ENCODE measurements at places on chromosomes 7 and 10.

GRCh38 chr10:89351780-89352597 lies 24.2 kb downstream of the IFIT3 start:
- no peak for DNase-seq

DNA sequence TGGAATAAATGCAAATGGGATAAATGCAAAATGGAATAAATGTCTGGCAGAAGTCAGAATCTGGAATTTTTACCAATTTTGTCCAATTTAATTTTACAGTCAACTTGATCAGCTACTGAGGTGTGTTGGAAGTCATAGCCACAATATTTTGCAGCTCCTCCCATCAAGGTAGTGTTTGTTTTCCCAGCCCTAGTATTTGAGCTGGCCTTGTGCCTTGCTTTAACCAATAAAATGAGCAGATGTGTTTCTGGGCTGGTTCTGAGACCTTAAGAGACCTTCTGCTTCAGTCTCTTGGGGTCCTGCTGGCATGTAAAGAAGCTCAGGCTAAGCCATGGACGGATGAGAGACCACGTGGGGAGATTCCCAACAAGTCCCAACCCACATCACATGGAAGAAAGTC lies 42.7 kb upstream of the RSBN1L start:
- DNase-seq: no peak

- no peak for DNase-seq
Measured at GRCh38 chr7:10998996-10999757, 25.5 kb downstream of the PHF14 start.

DNA sequence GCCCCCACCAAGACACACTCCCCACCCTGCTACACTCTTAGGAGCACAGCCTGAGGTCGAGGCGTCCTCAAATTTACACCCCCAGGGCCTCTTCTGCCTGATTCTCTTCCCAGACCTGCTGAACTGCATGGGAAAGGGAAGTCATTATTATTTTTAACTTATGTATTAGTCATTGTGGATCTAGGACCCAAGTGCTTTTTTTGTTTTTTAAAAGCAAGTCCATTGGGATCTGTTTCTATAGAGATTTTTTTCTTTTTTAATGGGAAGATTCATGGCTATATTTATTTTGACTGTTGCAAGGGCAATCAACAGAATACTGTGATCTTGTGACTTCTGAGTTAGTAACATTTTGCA lies 203.8 kb downstream of the ZMYND11 start:
- no peak for DNase-seq

- no peak for DNase-seq
Measured at GRCh38 chr10:16458166-16458955, 21.6 kb downstream of the PTER start.

- no peak for DNase-seq
Measured at GRCh38 chr10:63133821-63134557, 861 bp downstream of the NRBF2 start.

GRCh38 chr7:36972140-36972518 lies 247.8 kb upstream of the AOAH start:
- DNase-seq: no peak

- no peak for DNase-seq
Measured at GRCh38 chr10:12195281-12195602, 449 bp downstream of the NUDT5 start.

DNA sequence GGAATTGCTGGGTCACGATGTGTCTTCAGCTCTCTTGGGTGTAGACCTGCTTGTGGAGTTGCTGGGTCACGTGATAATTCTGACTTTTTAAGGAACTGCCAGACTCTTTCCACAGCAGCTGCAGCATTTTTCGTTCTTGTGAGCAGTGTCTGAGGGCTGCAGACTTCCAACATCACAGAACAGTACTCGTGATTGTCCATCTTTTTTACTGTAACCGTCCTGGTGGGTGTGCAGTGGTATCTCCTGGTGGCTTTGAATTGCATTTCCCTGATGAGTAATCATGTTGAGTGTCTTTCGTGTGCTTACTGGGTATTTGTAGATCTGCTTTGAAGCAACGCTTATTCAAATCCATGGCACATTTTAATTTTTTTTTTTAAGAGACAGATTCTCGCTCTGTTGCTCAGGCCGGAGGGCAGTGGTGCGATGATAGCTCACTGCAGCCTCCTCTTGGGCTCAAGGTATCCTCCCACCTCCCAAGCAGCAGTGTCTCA lies 22.7 kb downstream of the INPP5A start:
- DNase-seq: no peak

GRCh38 chr10:108039821-108040584 lies 875.5 kb upstream of the SORCS1 start:
- no peak for DNase-seq

- DNase-seq: no peak
Measured at GRCh38 chr7:79093421-79093820, 360.0 kb downstream of the MAGI2 start.

- no peak for DNase-seq
Measured at GRCh38 chr10:10056961-10057360, 960.7 kb upstream of the CELF2 start.

DNA sequence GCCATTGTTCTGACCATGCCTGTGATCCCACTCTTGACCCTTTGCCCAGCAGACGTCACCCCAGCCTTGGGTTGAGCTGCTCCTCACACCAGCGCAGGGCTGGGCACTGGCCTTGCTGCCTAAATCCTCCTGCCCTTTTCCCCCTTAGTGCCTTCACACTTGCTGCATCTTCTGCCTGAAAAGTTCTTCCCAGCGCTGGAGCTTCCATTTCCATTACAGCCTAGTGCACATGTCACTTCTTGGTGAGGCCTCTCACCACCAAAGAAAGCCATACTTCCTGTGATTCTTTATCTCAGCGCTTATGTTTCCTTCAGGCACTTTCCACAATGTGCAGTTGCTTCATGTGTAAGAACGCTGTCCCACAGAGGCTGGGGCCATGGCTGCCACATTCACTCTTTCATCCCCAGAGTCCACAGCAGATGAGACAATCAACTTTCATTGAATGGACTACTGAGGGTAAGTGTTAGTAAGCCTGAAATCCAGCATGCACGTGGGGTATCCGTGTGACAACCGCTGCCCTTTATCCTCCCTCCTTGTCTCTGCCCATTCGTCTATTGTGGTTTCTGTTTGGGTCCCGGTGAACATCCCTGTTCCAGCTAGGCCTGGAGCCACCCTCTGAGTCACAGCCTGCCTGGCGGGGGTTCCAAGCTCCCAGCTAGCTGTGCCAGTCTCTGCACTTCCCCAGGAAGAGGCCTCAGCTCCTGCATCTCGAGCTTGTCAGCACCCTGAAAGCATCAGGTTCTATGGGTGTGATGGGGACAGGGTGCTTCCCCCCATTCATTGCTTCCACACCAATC lies 37.3 kb downstream of the ADRA2A start:
- no peak for DNase-seq

DNA sequence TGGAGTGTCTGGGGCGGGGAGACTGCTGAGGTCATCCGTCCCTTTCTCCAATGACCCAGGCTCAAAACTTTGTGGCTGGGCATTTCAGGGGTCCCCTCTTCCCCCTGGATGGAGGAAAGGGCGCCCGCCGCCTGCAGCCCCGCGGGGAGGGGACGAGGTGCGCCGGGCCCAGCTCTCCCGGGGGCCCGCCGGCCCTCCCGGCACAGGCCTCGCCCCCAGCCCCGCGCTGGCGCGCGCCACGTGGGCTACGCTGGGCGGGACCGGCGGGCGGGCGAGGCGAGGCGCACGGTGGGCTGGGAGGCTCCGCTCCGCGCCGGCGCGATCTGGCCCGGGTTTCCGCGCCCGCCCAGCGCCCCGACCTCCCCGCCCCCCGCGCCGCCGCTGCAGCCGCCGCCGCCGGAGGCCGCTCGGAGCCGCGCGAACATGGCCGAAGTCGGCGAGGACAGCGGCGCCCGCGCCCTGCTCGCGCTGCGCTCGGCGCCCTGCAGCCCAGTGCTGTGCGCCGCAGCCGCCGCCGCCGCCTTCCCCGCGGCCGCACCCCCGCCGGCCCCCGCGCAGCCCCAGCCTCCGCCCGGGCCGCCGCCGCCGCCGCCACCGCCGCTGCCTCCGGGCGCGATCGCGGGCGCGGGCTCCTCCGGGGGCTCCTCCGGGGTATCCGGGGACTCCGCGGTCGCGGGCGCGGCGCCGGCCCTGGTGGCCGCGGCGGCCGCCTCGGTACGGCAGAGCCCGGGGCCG lies at the start of gene FOXK1:
FOXK1 (plus strand) TSS at position 410 of the 735 bp plus-strand sequence; CDS start at position 424, 14 bp downstream.
- DNase-seq: peak; percentile 89

- DNase-seq: no peak
Measured at GRCh38 chr10:103287992-103288391, 11.1 kb downstream of the INA start.

DNA sequence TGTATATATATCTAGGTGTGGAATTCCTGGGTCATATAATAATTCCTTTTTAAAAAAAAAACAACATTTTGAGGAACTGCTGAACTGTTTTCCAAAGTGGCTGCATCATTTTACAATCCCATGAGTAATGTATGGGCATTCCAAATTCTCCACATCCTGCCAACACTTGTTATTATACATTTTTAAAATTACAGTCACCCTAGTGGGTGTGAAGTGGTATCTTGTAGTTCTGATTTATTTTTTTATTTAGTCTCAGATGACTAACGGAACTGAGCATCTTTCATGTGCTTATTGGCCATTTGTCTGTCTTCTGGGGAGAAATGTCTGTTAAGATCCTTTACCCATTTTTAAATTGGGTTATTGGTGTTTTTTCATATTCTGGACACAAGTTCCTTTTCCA lies 12.0 kb upstream of the KLHL7 start:
- DNase-seq: no peak

- DNase-seq: no peak
Measured at GRCh38 chr7:157347217-157347904, 10.6 kb downstream of the DNAJB6 start.

GRCh38 chr7:151902311-151902710 lies 25.4 kb upstream of the PRKAG2 start:
- no peak for DNase-seq

GRCh38 chr10:42574336-42574735 lies 64.0 kb downstream of the ZNF33B start:
- no peak for DNase-seq

GRCh38 chr7:101185258-101185839 lies 5.3 kb upstream of the NAT16 start:
- DNase-seq: no peak
